H9 (cell line): ENCODE measurements at places on chromosomes 4 and X.

DNA sequence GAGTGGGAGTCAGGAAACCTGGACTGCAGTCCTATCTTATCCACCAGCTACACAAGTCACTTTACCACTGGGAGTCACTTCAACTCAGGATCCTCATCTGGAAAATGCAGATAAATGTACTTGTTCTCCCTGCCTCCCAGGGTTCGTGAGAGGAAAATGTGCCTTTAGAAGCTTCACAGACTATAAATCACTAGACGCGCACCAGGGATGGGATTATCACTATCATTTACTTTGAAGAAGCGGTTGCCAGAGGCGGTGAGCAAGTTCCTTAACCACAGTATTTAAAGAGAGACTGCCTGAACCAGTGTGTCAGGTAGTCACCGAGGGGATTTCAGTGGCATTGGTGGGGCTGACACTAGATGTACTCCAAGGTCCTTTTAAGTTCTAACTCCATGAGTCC is 219.5 kb downstream of the HS6ST2 start:
- peaks cover 14% of the 10 kb centered on the region for H3K4me1 ChIP-seq
- no peaks in the 10 kb centered on the region; the same call in 2 of the 3 replicates for H3K36me3 ChIP-seq
- H3K4me3 ChIP-seq = no peak overlapping the region
- H3K27ac ChIP-seq = no peak overlapping the region

- H3K27ac ChIP-seq = no peak overlapping the region
- H3K36me3 ChIP-seq = peaks cover 6% of the 10 kb centered on the region
- no peaks in the 10 kb centered on the region for H3K27me3 ChIP-seq
- no peak overlapping the region for H3K4me3 ChIP-seq
These were observed 158.8 kb downstream of the ADGRA3 start for GRCh38 chr4:22356987-22357596.

GRCh38 chrX:118347131-118347530 is 1.2 kb downstream of the WDR44 start:
- no peaks in the 10 kb centered on the region for H3K27me3 ChIP-seq
- no peak for DNase-seq
- H3K4me3 ChIP-seq = peak overlapping the region; percentile 99
- H3K4me1 ChIP-seq = no peaks in the 10 kb centered on the region; the same call in 1 of the 2 replicates
- H3K36me3 ChIP-seq = peaks cover 2% of the 10 kb centered on the region

GRCh38 chr4:79357365-79357764 is 31.5 kb upstream of the NAA11 start:
- no peaks in the 10 kb centered on the region for H3K27me3 ChIP-seq
- no peaks in the 10 kb centered on the region for H3K36me3 ChIP-seq
- H3K27ac ChIP-seq = no peak overlapping the region
- no peak for DNase-seq

DNA sequence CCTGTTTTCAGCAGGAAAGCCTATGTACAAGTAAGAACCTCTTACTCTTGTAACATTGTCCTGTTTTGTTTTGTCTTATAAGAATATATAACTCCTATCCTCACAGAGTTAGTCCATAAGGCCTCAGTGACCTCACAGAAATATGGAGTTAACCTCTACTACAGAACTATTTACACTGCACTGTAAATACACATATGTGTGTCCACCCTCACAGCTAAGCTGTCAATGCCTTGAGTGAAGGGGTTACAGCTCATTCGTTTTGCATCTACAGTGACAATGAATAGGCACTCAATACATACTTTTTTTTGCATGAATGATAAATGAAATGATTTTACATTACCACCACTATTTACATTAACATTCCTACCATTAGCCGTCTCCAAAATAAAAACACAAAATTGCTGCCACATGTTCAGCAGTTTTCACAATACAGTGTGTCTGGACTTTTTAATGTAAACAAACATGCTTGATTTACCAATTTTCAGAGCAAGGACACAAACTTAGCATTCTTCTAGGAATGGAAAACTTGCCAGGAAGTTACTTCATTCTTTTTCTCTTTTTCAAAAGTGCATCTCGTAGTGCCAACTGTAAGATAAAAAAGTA is 9.5 kb upstream of the NAAA start:
- H3K36me3 ChIP-seq = peaks cover 15% of the 10 kb centered on the region; the same call in 2 of the 3 replicates
- no peak overlapping the region for H3K27ac ChIP-seq

DNA sequence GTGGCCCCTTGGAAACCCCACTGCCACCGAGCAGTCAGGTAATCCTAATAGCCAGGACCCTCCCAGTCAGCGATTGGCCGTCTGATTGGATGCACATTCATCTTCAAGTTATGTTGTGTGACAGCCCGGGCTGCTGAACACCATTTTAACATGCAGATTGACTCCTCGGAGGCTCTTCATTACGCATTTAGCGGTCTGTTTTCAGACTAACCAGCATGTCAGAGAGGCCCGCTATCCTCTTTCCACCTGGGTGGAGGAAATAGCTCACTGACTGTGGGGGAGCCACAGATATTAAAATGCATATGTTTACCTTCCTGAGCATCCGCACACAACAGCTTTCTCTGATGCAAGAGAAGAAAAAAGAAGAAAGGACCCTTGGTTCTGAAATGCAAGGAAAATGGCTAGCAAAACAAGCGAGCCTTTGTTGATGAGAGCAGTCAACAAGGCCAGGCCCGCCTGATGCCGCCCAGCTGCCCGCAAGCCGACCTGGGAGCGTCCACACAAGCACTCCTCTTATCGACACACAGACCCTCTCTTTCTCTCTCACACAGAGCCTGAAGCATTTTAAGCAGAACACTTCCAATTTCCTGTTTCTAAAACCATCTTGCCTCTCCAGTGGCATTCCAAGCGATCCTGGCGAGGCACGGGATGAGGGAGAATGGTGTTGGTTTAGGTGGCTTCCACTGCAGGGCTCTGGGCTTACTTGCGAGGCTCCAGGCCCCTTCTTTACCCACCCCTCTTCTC is 118.3 kb downstream of the MGST2 start:
- peaks cover 10% of the 10 kb centered on the region for H3K4me1 ChIP-seq
- no peak for DNase-seq

DNA sequence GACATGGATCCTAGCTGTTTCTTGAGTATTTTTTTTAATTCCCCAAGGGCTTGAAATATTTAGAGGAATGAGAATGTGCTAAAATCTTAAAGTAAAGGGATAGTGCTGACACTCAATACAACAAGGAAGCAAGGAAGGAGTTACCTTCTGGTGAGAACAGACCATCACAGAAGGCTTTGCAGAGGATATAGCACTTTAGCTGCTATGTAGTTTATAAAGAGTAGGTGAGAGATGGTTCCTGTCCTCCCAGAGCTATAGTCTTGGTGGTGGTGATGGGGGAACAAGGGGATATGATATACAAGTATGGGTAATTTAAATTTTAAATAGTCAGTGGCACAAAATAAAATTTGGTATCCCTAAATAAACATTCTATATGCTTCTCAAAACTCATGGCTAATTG is 47.6 kb downstream of the MTHFD2L start:
- no peak overlapping the region for H3K4me3 ChIP-seq
- H3K27me3 ChIP-seq = no peaks in the 10 kb centered on the region
- no peak for DNase-seq
- no peak overlapping the region for H3K27ac ChIP-seq
- H3K36me3 ChIP-seq = 0 out of 2 replicates have a peak, but pooled peaks cover 2% of the 10 kb centered on the region

DNA sequence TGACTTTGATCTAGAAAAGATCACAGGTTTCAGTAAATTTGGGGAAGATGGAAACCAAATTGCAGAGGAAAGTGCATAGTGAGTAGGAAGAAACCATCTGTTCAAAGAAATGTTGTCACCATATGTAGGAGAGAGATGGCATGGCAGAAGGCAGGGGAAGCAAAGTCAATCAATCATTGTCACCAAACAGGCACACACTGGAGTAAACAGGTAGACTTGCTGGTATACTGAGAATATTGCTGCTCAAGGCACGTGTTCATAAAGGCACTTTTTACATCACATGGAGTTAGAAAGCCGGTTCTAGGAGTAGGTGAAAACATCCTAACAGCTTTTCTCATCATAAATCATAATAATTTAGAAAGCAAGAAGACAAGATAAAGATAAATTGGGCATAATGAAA is 550.5 kb upstream of the FAT1 start:
- H3K27me3 ChIP-seq = no peaks in the 10 kb centered on the region
- no peaks in the 10 kb centered on the region for H3K4me1 ChIP-seq
- no peak for DNase-seq
